Cortex of kidney (tissue), 1 donor: ENCODE measurements at places on chromosomes 13 and 19.

DNA sequence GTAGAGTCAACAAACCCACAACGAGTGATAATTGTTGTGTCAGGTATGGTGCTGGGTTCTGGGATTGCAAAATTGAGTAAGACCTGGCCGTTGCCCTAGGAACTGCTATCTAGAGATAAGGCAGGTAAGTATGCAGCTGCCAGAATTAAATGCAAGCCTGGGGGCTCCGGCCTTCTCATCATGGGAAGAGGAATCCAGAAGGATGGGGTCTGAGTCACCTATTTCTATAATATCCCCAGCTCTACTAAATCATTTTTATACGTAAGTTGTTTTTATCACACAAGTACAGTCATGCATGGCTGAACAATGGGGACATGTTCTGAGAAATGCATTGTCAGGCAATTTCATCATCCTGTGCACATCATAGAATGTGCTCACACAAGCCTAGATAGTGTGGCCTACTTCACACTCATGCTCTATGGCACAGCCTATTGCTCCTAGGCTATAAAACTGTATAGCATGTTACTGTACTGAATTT, 203.0 kb downstream of the KLF5 start:
- DNase-seq, result no peak

GRCh38 chr19:33157906-33158305, 26.0 kb downstream of the WDR88 start:
- no peak for DNase-seq

DNA sequence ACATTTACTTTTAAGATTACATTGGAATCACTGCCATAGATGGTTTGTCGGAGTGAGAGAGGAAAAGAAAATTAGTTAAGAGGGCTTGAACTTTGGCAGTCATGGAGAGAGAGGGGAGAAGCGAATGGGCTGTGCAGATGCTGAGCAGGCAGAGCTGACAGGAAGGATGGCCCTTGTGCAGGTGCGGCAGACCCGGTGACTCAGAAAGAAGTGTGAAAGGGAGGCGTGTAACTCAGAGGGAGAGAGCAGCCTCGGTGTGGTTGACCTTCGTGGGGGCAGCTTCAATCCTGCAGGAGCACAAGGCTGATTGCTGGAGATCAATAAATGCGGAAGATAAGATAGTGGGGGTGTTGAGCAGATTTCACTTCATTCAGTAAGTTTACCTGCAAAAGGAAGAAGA, 76.9 kb downstream of the TNFSF13B start:
- no peak for DNase-seq

GRCh38 chr19:20294181-20294580, 127.2 kb downstream of the ZNF486 start:
- no peak for DNase-seq

DNA sequence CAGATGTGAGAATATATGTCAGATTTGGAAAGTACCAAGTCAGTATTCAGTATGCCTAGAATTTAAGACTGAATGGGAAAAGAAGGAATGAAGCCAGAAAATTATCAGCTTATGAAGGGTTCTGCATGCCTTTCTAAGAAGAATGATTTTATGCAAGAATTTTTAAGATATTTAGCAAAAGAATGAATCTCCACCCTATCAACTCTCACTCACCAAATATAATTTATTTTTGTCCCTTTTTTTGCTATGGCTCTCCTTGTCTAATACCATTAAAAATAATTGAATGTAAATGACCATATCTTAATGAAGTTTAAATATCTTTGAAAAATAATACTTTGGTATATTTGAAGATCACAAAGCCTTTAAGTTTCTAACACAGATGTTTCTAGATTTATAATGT, 612.7 kb upstream of the GPC6 start:
- DNase-seq, result no peak

DNA sequence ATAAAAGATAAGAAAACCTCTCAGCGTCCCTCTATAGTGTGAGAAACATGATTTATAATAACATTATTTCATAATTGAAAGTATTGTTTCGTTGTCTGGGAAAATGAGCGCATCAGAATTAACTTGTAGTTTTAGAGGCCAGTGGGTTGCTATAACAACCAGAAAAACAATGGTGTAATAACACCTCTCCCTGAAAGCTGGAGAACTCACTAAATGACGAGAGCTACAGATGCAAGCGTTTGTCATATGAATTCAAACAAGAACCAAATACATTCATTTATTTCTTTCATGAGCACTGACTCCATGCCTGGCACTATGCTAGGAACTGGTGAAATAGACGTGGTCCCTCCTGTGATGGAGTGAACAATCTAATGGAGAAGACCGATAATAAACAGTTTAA, 16.3 kb downstream of the KBTBD7 start:
- no peak for DNase-seq

DNA sequence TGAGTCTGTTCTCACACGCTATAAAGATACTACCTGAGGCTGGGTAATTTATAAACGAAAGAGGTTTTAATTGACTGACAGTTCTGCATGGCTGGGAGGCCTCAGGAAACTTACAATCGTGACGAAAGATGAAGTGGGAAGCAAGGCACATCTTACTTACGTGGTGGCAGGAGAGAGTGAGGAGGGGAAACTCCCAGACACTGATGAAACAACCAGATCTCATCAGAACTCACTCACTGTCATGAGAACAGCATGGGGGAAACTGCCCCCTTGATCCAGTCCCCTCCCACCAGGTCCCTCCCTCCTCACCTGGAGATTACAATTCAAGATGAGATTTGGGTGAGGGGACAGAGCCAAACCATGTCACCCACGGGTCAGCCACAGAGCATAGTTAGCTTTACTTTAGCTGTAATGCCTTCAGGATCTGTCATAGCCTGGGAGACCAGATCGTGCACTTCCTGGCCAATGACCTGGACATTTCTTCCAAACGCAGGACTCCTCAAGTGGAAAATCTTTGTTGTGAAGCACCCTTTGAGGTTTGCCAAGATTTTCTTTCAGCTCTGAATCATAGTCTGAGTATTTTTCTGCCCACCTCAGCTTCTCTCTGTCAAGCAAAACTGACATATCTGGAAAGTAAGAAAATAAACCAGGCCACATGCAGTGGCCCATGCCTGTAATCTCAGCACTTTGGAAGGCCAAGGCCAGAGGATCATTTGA, 25.2 kb upstream of the HIF3A start:
- no peak for DNase-seq

DNA sequence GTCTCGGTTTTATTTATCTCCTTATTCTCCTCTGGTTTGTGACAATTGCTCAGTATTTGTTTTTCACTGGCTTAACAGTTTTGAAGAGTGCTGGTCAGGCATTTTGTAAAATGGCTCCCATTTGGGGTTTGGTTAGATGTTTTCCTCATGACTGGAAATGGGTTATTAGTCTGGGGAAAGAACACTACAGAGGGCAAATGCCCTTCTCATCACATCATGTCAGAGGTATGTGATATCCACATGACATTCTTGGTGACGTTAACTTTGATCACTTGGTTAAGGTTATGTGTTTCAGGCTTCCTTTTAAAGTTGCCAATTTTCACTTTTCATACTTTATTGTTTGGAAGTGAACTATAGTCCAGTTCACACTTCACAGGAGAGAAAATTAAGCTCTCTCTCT, 74.8 kb upstream of the KLHL1 start:
- no peak for DNase-seq
